ENCODE measurements at places on chromosomes 2 and 18.

DNA sequence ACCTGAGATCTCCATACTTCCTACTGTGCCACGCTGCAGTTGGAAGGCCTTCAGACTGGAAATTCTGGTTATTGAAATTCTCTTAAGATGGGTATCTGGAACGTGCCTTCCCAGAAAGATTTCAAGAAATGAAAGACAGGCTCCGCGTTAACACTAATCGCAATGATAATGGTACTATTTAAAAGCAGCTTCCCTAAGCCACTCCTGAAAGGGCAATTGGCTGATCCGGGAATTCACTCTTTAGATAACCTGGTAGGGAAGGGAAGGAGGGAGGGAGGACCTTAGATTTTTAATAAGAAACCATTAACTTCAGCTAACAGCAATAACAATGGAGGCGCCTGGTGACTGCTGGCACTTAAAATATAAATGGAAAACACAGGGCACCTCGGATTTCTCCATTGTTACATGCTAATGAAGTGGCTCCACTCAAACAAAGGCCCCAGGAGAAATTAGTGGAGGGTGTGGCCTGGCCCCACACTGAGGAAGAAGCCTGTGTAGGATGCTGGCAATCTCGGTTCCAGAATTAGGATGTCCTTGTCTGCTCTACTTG lies 22.5 kb upstream of the MTA3 start:
- no peak for DNase-seq

DNA sequence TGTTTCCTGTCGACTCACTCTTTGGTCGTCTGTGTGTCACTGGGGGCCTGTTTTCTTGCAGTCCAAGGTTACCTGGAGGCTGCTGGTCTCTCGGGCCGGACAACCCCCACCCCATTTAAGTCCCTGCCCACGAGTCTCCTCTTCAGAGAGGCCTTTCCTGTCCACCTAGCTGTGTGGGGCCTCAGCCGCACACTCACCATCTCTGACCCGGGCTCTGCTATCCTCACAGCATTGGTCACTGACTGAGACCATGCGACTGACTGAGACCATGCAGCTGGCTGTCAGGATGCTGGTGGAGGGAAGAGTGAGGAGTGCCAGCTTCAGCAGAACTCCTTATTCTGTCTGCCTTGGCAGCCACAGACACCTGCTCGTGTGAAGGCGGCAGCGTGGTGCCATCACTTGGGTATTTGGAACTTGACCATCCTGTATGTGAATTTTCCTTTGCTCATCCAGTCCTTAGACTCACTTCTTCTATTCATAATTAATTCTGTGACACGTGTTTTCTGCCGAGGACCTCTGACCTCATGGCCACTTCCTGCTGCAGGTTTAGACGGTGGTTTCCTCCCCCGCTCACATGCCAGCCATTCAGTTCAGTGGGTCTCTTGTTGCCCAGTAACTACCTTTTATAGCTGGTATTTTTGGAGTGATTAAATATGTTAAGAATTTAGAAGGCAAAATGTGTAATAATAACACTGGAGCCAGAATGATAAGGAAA lies 47.5 kb upstream of the ASB1 start:
- DNase-seq = no peak

- no peak for DNase-seq
These were observed 52.9 kb downstream of the ANTXR1 start for GRCh38 chr2:69065735-69066336.

GRCh38 chr2:228509021-228509420 lies 327.5 kb upstream of the SPHKAP start:
- DNase-seq = no peak

GRCh38 chr2:230958820-230959756 lies 34.0 kb upstream of the GPR55 start:
- no peak for DNase-seq

DNA sequence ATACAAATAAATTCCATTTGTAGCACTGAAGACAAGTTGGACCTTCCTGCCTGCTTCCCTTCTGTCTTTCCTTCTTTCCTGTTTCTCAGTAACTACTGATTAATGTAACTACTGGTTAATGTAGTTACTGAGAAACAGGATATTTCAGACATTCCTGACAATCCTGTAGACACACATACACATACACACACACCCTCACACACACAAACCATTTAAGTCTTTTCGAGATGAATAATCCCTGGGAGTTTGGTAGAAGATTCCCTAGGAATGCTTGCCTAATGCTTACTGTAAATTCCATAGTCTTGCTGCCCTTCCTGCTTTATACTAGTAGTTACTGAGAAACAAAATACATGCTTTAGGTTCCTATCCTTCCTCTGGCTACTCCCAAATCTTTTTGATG lies 83.9 kb downstream of the PIK3C3 start:
- no peak for DNase-seq

Measured in Right ventricle myocardium inferior (tissue), 1 donor.